Islet precursor cell (in vitro differentiated cells): ENCODE measurements at places on chromosomes 12 and 14.

- no peak for DNase-seq
Measured at GRCh38 chr12:7905071-7905470, 30.9 kb downstream of the SLC2A3 start.

GRCh38 chr14:104147346-104148125 is 9.1 kb downstream of the KIF26A start:
- peak; percentile 49 for DNase-seq

DNA sequence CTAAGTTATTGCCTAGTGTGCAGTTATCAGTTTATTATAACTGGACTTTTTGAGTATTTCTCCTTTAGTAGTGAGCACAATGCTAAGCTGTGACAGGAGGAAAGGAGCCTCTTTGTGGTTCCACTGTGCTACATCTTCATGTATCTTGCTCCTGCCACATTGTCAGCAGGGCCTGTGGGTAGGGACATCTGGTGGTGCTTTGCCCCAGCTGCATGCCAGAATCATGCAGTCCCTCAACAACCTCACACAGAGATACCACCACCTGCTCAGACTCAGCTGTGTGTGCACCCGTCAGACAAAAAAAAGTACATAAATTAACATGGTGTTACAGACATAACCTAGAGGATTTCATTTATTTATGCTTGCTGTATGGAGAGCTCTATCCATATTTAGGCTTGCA is 51.1 kb downstream of the MIS18BP1 start:
- peak; percentile 61 for DNase-seq

DNA sequence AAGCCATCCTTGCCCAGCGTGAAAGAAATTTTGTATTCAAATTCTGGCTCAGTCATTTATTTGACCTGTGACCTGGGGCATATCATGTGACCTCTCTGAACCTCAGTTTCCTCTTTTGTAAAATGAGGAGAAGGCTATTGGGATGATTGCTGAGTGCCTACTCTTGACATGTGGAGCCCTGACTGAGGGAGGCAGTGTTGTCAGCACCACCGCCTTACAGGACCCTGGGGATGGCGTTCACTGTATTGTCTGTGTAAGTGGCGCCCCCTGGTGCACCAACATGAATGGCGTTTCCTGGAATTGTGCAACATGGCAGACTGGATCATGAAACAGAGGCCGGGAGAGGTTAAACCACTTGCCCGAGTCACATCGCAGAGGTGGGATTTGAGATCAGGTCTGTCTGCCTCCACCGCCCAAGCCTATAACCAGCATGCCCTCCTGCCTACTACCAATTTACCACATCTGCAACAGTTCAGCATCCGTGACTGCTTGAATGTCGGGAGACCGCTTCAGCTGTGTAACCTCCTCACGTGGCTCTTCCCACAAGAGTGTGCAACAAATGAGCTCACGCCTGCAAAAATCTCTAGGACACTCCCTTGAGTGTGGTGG is 20.1 kb upstream of the CCDC63 start:
- DNase-seq, result peak; percentile 97

DNA sequence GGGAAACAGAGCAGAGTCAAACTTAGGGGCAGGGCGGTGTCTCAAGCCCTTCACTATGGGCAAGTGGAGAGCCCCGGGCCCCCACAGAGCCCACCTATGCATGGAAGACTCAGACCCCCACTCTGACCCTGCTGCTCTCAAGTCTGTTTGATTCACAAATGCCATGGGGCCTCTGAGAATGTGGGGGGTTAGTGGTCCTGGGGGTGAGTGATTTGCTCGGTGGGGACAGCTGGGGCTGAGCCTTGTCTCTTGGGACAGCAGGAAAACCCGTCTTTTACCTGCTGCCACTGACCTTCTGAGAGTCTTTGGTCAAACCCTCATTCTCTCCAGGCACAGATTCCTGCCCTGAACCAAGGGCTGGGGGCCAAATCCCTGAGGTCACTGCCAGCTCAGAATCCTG is 201.0 kb upstream of the RTL1 start:
- DNase-seq, result no peak

DNA sequence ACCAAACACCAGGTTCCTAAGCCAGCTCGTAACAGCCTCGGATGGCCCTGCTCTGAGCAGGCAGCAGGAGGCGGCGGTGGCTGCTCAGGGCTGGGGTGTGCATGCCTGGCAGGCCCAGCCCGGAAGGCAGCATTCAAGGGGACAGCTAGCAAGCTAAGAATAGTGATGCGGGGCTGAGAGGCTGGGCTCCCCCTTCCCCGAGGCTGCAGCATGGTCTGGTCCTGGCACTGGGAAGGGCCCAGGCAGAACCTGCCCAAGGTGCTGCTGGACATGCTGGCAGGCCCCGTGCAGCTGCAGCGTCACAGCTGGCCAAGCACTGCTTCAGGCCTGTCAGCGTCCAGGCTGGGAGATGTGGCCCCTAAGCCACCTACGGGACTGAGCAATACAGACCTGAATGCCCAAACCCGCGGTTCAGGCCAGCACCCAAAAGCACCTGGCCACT is 26.4 kb upstream of the NUDT14 start:
- DNase-seq, result no peak

- no peak for DNase-seq
Measured at GRCh38 chr12:116222358-116222757, 55.1 kb downstream of the MED13L start.

DNA sequence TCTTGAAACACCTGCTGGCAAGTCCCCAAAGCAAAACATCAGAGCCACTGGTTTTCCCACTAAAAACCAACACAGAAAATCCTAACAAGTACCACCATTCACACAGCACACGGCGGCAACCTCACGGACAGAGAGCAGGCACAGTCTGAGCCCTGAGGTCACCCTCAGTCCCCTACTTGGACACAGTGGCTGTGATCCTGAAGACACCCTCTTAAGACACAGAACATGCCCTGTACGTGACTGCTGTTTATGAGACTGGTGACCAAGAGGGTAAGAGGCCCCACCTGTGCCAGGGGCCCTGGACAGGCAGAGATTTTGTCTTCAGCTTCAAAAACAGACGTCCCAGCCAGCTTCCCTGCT is 29.6 kb downstream of the HIP1R start:
- DNase-seq, result no peak

GRCh38 chr14:99751539-99752485 is 41.4 kb upstream of the EML1 start:
- peak; percentile 84 for DNase-seq

DNA sequence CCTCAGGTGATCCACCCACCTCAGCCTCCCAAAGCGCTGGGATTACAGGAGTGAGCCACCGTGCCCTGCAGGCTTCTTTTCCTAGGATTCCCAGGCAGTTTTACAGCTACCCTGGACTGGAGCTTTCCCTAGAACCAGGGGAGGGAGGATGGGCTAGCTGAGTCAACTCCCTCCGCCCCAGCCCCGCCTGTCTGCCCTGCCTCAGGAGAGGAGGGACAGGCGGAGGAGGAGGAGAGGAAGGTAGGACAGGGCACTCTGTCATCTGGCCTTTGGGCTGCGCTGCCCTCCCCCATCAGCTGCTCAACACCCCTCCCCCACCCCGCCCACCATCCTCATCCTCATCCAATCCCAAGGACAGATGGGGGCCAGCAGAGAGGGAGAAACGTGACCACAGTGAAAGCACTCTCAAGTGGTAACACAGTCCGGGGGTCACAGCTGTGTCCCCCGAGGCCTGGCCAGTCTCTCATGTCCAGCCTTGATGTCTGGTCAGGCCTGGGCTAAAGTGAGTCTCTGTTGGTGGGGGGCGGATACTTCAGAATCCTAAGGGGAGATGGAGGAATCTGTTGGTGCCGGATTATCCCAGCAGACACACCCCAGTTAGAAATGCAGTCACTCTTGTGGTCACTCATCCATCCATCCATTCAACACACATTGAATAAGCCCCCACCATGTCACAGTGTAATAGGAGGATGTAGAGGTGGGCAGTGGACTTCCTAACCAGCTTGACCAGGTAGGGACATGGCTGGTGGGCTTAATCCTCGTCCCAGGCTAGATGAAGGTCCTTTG is 12.3 kb downstream of the FIGNL2 start:
- peak; percentile 97 for DNase-seq

DNA sequence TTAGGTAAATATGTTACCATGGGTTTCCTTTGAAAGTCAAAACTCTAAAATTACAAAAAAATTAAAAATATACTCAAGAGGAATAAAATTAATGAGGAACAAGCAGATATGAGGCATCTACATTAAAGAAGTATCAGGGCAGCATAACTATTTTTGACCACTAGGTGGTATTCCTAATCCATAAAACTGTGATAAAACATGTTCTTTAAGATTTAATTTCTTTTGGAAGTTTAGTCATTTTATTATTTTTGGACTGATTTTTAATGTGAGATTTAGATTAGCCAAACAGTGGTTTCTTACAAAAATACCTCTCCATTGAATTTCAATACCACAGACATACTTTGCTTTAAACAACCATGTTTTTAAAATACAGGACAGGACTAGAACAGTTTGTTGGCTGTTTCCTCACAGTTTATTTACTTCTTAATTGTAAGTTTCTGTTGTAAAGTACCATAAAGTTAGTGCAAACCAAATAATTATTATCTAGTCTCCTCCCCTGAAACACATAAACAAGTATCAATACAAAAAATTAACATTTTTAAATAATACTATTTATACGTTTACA is 49.8 kb downstream of the NTS start:
- DNase-seq, result no peak

GRCh38 chr12:31002999-31003398 is 70.7 kb upstream of the DDX11 start:
- peak; percentile 51 for DNase-seq

DNA sequence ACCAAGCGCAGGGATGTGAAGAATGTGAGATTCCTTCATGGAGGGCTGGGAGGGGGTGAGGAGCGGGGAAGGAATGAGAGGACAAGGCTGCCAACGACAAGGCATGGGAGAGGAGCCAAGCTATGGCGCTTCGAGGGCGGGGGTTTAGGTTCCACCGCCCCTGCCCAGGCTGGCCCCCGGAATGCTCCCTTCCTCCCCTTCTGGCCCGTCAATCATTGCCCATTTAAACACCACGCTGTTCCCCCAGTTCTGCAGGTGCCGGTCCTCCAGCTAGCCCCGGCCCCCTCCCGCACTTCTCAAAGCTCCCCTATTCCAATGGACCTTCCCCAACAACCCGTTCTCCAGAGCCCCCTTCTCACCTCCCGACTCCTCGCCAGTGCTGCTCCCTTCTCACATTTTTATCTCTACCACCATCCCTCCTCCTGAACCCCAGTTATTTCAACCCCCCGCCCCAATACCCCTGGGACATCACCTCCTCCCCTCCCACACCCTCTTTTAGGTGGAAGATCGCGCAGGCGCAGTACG is 428 bp downstream of the RNF41 start:
- DNase-seq, result peak; percentile 91

- DNase-seq, result no peak
Measured at GRCh38 chr12:65276916-65277530, 1.5 kb upstream of the MSRB3 start.

- DNase-seq, result no peak
Measured at GRCh38 chr12:15701206-15701605, 88.0 kb downstream of the EPS8 start.

GRCh38 chr14:39880106-39880695 is 448.0 kb upstream of the FBXO33 start:
- DNase-seq, result no peak

DNA sequence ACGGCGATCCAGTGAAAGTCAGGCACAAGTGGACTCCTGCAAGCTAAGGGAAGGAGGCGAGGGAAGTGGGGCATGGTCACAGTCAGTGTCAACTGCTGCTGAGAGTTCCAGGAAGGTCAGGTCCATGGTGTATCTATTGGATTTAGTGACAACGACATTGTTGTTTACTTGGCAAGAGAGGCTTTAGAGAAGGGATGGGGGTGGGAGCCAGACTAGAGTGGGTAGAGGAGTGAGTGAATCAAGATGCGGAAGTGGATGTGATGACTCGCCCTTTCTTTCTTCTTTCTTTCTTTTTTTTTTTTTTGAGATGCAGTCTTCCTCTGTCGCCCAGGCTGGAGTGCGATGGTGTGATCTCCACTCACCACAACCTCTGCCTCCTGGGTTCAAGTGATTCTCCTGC is 12.5 kb downstream of the P2RX7 start:
- no peak for DNase-seq

- DNase-seq, result no peak
Measured at GRCh38 chr14:97100306-97100705, 303.1 kb downstream of the VRK1 start.

DNA sequence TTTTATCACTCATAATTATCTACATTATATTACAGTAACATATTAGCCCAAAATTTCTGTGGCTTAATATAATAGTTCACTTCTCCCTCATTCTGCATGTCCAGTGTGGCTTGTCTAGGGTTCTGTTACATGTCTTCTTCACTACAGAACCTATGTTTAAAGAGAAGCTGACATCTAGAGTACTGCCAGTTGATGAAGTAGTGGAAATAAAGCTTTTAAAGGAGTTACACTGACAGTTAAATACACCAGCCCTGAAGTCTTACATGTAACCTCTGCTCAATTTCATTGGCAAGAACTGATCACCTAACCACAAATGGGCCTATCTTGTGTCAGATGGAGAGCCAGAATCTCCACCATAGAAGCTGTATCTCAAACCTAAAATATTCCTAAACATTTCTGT is 32.9 kb downstream of the RPS6KA5 start:
- DNase-seq, result no peak

DNA sequence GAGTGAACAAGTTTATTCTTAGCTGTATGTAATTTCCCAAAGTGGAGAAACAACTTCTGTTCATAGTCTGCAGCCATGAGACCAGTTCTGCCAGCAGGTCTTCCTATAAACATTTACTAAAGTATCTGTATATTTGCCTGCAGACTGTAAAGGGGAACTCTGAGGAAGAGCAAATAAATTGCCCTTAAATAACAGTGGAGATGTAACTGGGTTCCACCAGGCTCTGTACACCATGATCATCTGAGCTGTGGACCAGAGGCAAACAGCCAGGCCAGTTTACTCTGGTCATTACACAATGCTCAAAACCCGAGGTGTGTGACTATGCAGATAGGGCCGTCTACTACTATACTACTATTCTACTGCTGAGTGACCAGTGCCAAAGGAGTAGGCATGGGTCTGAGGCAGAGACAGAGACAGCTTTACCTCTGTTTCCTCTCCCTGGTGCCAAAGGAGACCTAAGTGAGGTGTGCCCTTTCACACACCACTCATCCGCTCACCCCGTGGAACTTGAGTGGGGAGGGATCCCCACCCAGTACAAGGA is 21.1 kb upstream of the CERS5 start:
- peak; percentile 50 for DNase-seq

DNA sequence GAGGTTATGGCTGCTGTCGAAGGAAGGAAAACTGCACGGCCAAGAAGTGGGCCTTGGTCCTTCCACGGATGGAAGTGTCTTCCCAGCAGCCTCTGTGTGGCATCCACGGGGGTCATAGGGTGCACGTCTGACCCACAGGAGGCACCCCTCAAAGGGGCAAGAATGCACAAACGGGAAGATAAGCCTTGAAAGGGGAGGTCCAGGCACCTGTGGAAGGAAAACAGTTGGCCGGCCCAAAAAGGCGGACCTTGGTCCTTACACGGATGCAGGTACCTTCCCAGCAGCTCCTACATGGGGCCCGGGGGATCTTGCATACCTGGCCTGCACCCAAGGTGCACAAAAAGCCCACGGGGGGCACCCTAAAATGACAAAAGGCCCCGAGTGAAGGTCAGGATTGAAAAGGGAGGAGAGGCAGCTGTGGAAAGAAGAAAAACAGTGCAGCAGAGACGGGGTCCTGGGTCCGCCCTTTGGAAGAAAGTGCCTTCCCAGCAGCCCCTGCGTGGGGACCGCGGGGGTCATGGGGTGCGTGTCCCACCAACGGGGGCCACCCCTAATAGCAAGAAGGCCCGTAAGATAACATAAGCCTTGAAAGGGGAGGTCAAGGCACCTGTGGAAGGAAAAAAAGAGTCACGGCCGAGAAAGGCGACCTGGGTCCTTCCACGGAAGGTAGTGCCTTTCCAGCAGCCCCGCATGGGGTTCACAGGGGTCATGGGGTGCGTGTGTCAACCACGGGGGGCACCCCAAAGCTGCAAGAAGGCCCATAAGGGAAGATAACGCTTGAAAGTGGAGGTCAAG is 276.1 kb downstream of the ALG10 start:
- no peak for DNase-seq
